ENCODE measurements at places on chromosomes 16 and 17.

GRCh38 chr17:8692916-8693315, 51.7 kb downstream of the CCDC42 start:
- no peak overlapping the region for H3K27ac ChIP-seq
- H3K4me1 ChIP-seq, result peaks cover 1% of the 10 kb centered on the region
- no peaks in the 10 kb centered on the region for H3K27me3 ChIP-seq
- no peak for DNase-seq
- H3K4me3 ChIP-seq, result no peak overlapping the region

GRCh38 chr17:27338536-27338985, 44.6 kb downstream of the WSB1 start:
- H3K27me3 ChIP-seq, result no peaks in the 10 kb centered on the region
- no peak overlapping the region for H3K27ac ChIP-seq
- H3K36me3 ChIP-seq, result no peaks in the 10 kb centered on the region
- DNase-seq, result no peak

GRCh38 chr16:31427441-31428278, 500 bp downstream of the COX6A2 start:
- peak; percentile 75 for DNase-seq
- no peaks in the 10 kb centered on the region for H3K4me1 ChIP-seq
- H3K27me3 ChIP-seq, result peaks cover 5% of the 10 kb centered on the region

DNA sequence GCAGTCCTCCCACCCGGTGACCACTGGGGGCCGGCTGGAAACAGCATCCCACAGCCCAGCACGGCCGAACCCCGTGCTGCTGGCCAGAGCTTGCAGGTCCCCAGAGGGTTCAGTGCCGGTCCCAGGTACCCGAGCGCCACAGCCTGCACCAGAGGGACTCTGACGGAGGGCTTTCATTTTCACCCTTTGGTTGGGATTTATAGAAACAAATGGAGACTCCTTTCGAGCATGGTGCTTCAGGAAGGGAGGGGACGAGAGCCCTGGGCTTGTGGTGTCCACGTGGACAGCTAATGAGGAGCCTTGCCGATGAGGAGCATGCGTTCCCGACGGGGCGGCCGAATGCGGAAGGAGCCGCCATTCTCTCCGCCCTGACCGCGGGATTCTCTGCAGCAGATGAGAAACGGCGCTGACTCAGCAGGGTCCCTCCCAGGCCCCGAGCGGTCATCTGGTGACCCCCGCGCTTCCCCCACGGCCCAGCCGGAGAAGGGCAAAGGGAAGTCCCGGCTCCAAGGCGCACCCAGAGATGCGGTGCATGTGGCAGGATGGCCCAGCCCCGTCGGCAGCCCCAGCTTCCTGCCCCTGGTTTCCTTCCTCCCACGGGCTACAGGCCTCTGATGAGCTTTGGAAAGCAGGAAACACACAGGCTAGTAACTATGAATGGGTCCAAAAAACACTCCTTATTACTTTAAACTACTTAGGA, 9.8 kb downstream of the SLC38A10 start:
- no peak for DNase-seq
- no peak overlapping the region for H3K4me3 ChIP-seq
- H3K27me3 ChIP-seq, result no peaks in the 10 kb centered on the region
- H3K27ac ChIP-seq, result no peak overlapping the region
- H3K36me3 ChIP-seq, result no peaks in the 10 kb centered on the region
- no peaks in the 10 kb centered on the region for H3K4me1 ChIP-seq

DNA sequence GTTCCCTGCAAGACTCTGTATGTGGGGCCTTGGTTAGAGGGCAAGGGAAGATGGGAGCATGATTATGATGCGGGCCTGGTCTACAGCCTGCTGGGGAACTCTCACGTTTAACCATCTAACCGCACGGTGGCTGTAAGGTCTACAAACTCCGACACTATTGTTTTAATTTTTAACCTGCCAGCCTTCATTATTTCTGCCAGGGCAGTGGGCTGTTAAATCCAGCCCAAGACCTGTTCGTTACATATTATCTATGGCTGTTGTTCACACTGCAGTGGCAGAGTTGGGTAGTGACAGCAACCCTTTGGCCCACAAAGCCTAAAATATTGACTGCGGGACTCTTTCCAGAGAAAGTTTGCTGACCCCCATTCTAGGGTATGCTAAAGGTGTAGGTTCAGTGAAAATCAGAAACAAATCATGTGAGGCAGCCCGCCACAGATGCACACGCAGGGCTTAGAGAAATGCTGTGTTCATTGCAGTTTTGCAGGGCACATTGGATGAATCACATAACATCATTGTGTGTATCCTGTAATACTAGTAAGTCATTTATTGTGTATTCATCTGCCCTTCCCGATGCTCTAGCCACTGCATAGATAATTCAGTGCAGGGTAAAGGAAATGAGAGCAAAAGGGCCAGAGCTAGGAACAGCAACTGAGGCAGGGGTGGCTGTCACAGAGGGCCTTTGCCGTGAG, 14.3 kb downstream of the SNX29 start:
- no peak overlapping the region for H3K27ac ChIP-seq
- no peaks in the 10 kb centered on the region for H3K36me3 ChIP-seq
- 0 out of 2 replicates have a peak, but pooled peaks cover 5% of the 10 kb centered on the region for H3K4me1 ChIP-seq
- no peak for DNase-seq
- H3K27me3 ChIP-seq, result no peaks in the 10 kb centered on the region

DNA sequence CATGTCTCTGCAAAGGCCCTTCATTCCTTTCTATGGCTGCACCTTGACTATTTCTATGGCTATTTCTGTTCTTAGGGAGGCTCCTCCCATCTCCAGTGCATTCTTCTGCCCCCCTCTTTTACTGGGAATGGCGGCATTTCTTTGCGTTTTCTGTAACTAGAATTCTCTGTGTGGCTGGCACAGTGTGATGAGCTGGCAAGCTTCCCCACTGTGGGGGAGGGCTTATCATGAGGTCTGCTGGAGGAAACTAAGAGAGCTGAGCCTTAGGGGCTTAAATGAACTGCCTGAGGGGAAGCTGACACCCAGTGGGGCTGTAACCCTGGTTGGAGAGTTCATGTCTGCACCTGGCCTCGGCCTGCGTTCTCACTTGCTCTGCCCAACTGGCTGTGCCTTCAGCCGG, 1.5 kb upstream of the CARD14 start:
- no peaks in the 10 kb centered on the region for H3K27me3 ChIP-seq
- no peak overlapping the region for H3K4me3 ChIP-seq
- H3K36me3 ChIP-seq, result no peaks in the 10 kb centered on the region
- H3K4me1 ChIP-seq, result no peaks in the 10 kb centered on the region

DNA sequence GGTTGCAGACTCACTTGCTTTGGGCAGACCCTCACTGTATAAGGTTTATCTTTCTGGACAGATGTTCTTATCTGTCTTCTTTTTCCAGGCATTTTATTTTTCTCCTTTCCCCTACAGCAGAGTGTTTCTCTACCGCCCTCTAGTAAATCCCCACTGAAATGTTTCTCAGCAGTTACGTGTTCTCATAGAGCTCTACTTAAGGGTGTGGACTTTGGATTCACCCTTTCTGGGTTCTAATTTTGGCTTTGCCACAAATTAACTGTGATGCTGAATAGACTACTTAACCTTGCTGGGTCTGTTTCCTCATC, 2.0 kb downstream of the ADAT1 start:
- peaks cover 18% of the 10 kb centered on the region for H3K36me3 ChIP-seq
- peaks cover 18% of the 10 kb centered on the region for H3K4me1 ChIP-seq
- H3K27me3 ChIP-seq, result no peaks in the 10 kb centered on the region
- peak; percentile 72 for DNase-seq
- no peak overlapping the region for H3K27ac ChIP-seq
- H3K4me3 ChIP-seq, result peak overlapping the region; percentile 90

- no peak overlapping the region for H3K27ac ChIP-seq
- H3K4me3 ChIP-seq, result no peak overlapping the region
- no peaks in the 10 kb centered on the region for H3K4me1 ChIP-seq
- no peaks in the 10 kb centered on the region for H3K36me3 ChIP-seq
Measured at GRCh38 chr17:51423421-51424160, 163.2 kb downstream of the UTP18 start.

DNA sequence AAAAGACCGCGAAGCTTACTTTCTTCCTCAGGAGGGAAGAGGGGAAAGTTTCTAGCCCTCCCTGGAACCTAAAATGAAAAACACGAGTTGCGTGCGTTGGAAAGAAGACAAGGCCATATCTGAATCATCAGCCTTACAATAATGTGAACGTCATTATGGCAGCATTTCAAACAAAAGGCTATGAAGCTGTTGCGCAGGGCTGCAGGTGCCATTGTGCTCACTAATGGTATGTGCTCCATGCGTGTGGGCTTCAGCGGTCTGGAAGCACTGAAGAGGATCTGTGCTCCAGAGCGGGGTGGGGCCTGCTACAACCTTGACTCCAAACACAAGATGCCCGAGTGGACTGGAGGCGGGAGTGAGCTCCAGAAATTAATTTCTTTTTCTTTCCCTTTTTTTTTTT, 12.1 kb upstream of the CYB5B start:
- H3K27ac ChIP-seq, result no peak overlapping the region
- no peaks in the 10 kb centered on the region for H3K36me3 ChIP-seq
- no peak for DNase-seq
- no peaks in the 10 kb centered on the region for H3K27me3 ChIP-seq

- no peaks in the 10 kb centered on the region for H3K27me3 ChIP-seq
- H3K4me3 ChIP-seq, result no peak overlapping the region
- no peak overlapping the region for H3K27ac ChIP-seq
- DNase-seq, result no peak
Measured at GRCh38 chr16:57756424-57757325, 21.1 kb downstream of the KATNB1 start.

DNA sequence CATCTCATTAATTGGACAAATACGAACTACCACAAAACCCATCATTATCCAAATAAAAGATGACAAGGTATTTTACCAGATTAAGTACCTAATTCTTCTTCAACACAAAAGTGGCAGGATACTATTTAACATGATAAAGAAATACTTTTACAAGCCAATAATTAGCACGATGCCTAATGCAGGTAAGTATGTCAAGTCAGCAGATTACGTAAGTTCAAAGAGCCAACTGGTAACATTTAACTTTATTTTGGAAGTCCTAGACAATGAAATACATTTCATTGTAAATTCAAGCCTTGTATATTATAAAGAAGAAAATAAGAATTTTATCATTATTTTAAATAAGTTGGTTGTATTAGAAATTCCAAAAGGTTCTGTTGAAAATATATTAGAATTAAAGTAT, 535.3 kb upstream of the SOX9 start:
- no peak overlapping the region for H3K27ac ChIP-seq
- H3K36me3 ChIP-seq, result no peaks in the 10 kb centered on the region
- H3K4me3 ChIP-seq, result no peak overlapping the region
- no peak for DNase-seq

GRCh38 chr17:48593126-48593829, at the start of gene HOXB5:
HOXB5 (minus strand) TSS chr17:48593779; CDS start chr17:48593682, 97 bp downstream.
- 0 out of 2 replicates have a peak, but pooled peaks cover 3% of the 10 kb centered on the region for H3K4me1 ChIP-seq
- H3K27ac ChIP-seq, result peak within 1 kb of the TSS; percentile 28
- DNase-seq, result peak; percentile 72

GRCh38 chr16:9345046-9345445, 253.6 kb downstream of the HAPSTR1 start:
- no peaks in the 10 kb centered on the region for H3K4me1 ChIP-seq
- H3K27me3 ChIP-seq, result no peaks in the 10 kb centered on the region
- no peak for DNase-seq
- H3K27ac ChIP-seq, result no peak overlapping the region
- no peaks in the 10 kb centered on the region for H3K36me3 ChIP-seq
- no peak overlapping the region for H3K4me3 ChIP-seq

GRCh38 chr17:17022456-17022855, 19.8 kb upstream of the MPRIP start:
- peaks cover 15% of the 10 kb centered on the region for H3K4me1 ChIP-seq
- no peak overlapping the region for H3K27ac ChIP-seq
- no peaks in the 10 kb centered on the region for H3K36me3 ChIP-seq
- no peaks in the 10 kb centered on the region for H3K27me3 ChIP-seq
- DNase-seq, result no peak

DNA sequence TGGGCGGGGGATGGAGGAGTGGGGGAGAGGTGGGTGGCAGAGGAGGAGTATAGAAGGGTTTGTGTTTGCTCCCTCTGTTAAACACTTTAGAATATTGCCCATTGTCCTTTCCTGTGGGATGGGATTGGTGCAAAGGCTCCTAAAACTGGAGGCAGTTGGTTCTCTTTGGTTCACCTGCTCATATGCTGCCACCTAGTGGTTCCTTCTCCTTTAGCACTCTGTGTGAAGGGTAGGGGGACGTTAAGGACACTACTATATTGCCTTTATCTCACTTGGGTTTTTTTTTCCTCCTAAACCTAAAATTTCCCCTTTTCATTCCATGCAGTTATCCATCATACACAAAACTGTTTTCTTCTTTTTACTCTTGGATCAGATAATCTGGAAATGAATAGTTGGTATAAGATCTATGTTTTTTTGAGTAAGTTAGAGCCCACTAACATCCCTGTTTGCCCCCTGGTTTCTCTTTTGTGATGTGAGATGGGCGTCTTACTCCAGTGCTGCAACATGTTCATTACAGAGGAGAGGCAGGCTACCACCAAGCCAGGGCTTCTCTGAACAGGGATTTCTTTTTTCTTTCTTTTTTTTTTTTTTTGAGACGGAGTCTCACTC, 23.8 kb downstream of the SNX11 start:
- peak; percentile 75 for DNase-seq
- H3K27me3 ChIP-seq, result no peaks in the 10 kb centered on the region
- H3K4me3 ChIP-seq, result no peak overlapping the region
- H3K27ac ChIP-seq, result no peak overlapping the region

DNA sequence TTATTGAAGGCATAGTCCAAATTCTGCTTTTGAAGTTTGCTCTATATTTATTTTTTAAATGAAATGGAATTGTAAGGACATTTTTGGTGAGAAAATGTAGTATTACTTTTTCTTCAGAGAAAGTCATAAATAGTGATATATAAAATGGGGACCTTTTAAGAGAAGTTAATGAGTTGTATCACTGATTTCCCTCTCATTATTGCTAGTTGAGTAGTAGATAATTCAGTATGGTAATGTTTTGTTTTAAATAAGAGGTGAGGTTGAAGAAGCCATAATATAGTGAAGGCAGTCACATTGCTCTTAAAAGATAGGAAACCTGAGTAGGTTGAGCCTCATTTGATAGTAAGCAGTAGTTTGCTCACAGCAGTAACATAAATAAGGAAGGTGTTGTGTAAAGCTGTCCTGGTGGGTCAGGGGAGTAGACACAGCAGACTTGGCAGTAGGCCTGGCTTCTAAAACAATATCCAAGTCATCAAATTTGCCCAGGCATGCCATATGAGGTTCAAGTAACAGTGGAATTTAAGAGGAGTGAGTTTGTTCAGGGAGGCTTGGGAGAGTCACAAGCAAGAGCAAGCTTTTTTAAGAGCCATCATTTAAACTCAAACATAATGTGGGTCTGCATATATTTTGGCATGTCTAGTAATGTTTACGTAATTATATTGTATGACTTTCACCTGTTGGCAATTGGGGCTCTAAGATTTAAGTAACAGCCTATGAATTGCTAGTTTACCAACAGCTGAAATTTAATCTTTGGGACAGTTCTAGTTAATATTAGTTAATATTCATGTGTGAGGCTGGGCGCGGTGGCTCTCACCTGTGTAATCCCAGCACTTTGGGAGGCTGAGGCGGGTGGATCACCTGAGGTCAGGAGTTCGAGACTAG, 6.5 kb downstream of the NFATC3 start:
- peak; percentile 68 for DNase-seq
- peak overlapping the region; percentile 16 for H3K27ac ChIP-seq
- no peak overlapping the region for H3K4me3 ChIP-seq
- no peaks in the 10 kb centered on the region for H3K36me3 ChIP-seq

Measured in GM23248 (cell line).